ENCODE measurements at places on chromosomes 2 and 18. TPM values are rescaled to one million over a fixed set of nuclear protein-coding genes. Genes with fewer than 3 reads are reported as not detected.

Gene DGKD
- 89.6 TPM for total RNA-seq

Gene LRRTM1
- not detected for total RNA-seq

Gene IMPA2
- total RNA-seq, result 17.7 TPM

- no peak for DNase-seq
Measured at GRCh38 chr18:74951165-74951760, 257.7 kb downstream of the PTGR3 start.

DNA sequence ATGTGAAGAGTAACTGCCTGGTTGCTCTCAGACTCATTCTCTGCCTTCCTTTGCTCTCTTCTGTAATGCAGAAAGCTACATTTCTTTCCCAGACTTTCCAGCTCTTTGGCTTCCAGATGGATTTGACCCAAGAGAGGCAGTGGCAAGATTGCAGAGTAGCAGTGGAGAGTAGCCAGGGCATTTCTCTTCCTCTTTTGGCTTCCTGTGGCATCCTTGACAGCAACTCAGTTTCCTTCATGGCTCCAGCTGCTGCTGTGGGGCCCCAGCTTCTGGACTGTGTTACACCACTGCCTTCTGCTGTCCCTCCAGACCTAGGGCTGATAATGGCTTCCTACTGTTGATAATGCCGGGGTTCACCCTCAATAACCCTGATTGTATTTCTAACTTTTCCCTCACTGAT, 469.4 kb upstream of the SPRED2 start:
- no peak for DNase-seq

GRCh38 chr2:22885245-22885644, 499.7 kb upstream of the KLHL29 start:
- no peak for DNase-seq

DNA sequence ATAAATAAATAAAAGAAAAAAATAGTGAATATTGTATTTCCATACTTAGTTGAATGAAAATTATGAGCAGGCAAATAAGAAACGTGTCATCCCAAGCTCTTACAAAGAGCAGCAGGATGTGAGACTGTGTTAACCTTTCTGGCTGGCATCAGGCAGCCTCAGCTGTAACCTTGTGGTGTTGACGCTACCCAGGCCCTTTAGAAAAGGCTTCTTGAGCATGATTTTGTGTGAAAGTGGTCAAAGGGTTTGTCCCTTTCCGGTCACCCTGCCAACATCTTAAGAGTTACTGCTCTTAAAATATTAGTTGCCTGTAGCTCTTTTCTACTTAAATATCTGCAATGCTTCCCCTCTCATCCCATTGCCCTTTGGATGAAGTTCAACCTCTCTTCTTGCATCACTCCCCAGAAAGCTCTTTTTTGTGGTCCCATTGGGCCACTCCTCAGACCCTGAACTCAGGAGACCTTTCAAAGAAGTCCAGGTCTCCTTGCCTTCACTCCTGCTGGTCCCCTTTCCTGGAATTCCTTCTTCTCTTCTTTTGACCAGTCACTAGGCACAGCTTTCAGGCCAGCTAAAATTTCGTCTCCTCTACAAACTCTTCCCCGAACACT, 35.0 kb downstream of the RHOB start:
- DNase-seq, result peak; percentile 14

DNA sequence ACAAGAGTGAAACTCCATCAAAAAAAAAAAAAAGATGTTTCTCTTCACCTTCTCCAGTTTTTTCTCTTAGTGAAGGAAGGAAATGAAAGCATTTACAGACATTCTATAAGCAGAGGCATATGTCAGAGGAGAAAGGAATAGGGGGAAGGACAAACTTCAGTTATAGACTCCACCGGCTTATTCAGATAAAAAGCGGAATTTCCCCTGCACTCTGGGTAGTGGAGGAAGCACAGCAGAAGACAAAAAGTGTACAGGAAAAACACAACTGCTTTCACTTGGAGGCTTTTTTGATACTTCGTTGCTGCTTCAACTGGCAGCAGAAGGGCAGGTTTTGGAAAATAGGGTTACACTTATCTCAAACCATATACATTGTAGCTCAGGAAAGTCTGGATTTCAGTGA, 3.2 kb upstream of the MGAT4A start:
- no peak for DNase-seq

GRCh38 chr2:74690571-74690970, 36.5 kb downstream of the SEMA4F start:
- DNase-seq, result peak; percentile 33

- no peak for DNase-seq
Measured at GRCh38 chr2:133434959-133435668, 133.1 kb downstream of the NCKAP5 start.

DNA sequence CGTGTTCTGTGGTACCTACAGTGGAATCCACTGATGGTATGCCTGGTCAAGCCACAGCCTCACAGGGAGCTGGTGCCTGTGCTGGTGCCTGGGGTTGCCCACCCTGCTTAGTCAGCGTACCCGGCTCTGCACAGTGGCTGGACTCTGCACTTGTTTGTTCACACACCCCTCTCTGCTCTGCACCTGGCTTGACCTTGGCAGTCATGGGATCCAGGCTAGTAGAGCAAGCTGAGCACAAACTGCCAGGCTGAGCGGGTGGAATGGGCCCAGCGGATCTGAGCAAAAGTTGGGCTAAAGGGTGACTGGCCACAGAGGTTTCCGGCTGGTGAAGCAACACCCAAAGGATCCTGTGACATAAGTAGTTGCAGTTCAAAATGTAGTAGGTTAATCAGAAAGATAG, 163.5 kb downstream of the CDH19 start:
- no peak for DNase-seq

GRCh38 chr2:155866477-155866876, 466.0 kb downstream of the NR4A2 start:
- DNase-seq, result no peak

Measured in activated CD8-positive, alpha-beta T cell treated with anti-CD3 and anti-CD28 coated beads for 36 hours (primary cell).